ENCODE measurements at places on chromosomes 4 and X. TPM values are rescaled to one million over a fixed set of nuclear protein-coding genes. Genes with fewer than 3 reads are reported as not detected.

GRCh38 chrX:9953396-9953795 is 13.8 kb upstream of the CLDN34 start:
- no peak for DNase-seq
- no peak overlapping the region for H3K27ac ChIP-seq
- peaks cover 2% of the 10 kb centered on the region for H3K36me3 ChIP-seq
- H3K4me1 ChIP-seq, result peaks cover 22% of the 10 kb centered on the region
- no peaks in the 10 kb centered on the region for H3K27me3 ChIP-seq
- no peak overlapping the region for H3K4me3 ChIP-seq

DNA sequence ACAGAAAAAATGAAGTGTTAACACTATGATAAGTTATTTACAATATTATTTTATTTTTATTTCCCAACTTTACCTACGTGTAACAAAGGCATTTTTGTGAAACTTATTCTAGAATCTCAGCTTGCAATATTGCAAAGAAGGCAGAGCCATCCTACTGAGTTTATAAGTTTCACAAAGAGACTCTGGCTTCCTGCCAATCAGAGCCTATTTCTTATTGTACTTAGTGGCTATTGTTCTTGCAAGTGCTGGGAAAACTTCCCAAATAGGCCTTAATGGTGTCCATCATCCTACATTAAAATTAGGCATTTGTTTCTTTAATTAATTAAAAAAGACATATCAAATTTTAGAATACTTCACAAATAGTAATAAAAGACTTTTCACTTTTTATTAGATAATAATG is 233.2 kb downstream of the EPHA5 start:
- no peak overlapping the region for H3K4me3 ChIP-seq
- H3K27me3 ChIP-seq, result no peaks in the 10 kb centered on the region
- DNase-seq, result no peak
- H3K36me3 ChIP-seq, result no peaks in the 10 kb centered on the region
- no peak overlapping the region for H3K27ac ChIP-seq
- no peaks in the 10 kb centered on the region for H3K4me1 ChIP-seq

DNA sequence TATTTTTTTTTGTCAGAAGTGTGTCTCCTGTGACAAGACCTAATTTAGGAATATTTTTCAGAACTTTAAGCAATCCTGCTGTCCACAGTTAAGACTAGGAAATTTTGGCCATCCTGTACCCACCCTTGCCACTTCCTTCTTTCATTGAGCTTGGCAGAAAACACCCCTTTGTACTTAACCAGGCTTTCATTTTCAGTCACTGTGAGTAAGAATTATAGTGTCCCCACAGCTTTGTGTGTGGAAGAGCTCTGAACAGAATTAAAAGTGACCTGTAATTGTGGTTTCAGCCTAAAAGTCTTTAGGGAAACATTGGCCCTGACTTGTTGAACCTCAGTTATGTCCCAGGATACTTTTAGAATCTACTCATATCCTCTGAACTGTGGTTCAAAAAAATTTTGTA is 153.7 kb upstream of the BMP3 start:
- H3K27ac ChIP-seq, result no peak overlapping the region
- H3K4me3 ChIP-seq, result no peak overlapping the region
- no peaks in the 10 kb centered on the region for H3K36me3 ChIP-seq
- no peaks in the 10 kb centered on the region for H3K4me1 ChIP-seq

The FRMPD4 gene
- total RNA-seq, result 0.22 TPM

The XAGE2 gene
- not detected for total RNA-seq

All from chondrocyte (in vitro differentiated cells).